ENCODE measurements at places on chromosomes 6 and 20.

GRCh38 chr6:11767978-11768756 lies 10.4 kb downstream of the ADTRP start:
- no peak for DNase-seq

DNA sequence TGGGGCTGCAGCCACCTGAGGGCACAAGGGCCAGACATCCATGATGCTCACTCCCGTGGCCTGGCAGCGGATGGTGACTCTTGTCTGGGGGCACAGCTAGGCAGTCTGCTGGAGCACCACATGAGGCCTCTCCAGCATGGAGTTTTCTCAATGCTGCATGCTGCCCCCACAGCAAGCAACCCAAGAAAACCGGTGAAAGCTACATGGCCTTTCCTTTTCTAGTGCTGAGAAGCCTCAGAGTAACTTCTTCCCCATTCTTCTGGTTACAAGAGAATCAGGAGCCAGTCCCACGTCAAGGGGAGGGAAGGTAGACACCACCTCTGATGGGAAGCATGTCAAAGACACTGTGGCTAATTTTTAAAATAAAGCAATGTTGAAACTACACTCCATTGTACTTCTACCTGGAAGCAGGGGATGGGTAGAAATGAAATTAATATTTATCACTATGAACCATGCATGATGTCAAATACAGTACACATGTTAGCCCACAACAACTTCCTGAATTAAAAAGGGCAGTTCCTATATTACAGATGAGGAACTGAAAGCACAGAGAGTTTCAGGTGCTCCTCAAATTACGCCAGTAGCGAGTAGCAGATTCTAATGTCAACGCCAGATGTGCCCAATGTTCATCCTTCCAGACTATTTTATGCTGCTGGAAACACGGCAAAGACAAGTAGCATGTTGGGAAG lies 101.5 kb downstream of the LAMP5 start:
- no peak for DNase-seq

DNA sequence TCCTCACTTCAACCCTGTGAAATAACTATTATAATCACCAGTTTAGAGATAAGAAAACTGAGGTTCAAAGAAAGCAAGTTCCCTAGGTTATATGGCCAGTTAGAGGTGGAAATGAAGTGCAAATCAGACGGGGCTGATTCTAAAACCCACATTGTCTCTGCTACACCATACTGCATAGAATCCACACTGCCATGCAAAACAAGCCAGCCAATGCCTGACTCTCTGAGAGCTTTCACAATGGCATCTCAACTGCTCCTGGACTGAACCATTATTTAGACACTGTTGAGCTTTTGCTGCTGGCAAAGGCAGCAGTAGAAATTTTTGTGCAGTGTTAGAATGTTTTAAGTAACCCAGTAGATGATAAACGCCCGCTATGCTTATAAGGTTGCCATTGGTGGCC lies 195.2 kb upstream of the CNR1 start:
- DNase-seq = no peak

GRCh38 chr20:23565503-23566045 lies 2.7 kb downstream of the CST9L start:
- DNase-seq = no peak

All from fibroblast of skin of back (primary cell).